ENCODE measurements at places on chromosomes 11 and 22.

DNA sequence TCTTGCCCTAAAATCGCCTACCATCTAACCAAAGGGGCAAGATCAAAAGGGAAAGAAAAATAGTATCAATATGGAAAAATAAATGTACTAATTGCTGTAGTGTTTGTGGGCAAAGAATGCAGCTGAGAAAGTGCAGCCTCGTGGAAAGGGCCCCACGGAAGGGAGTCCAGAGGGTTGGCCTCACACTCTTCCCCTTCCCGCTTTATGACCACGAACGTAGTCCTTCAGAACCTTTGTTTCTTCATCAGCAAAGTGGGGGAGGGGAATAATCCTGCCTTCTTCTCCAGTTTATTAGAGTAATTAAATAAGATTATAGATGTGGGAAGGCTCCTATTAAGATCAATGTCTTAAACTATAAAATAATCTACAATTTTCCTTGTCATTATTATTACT lies 41.0 kb downstream of the FLI1 start:
- DNase-seq = no peak

DNA sequence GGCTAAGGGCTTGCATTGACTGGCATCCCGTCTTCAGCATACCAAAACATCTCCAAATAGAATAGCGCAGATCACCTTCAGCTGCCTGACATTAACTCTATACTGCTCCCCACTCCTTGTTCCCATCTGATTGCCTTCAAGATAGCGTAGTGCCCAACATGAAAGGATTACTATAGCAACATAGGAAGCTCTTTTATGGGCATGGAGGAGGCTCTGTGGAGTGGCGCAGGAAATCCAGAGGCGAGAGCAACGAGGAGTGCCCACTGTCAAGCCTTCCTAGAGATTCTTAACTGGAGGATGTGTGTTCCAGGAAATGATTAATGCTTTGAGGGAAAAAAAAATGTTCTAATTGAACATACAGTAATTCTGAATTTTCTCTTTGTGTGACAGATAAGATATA lies 213.3 kb downstream of the CADM1 start:
- DNase-seq = no peak

DNA sequence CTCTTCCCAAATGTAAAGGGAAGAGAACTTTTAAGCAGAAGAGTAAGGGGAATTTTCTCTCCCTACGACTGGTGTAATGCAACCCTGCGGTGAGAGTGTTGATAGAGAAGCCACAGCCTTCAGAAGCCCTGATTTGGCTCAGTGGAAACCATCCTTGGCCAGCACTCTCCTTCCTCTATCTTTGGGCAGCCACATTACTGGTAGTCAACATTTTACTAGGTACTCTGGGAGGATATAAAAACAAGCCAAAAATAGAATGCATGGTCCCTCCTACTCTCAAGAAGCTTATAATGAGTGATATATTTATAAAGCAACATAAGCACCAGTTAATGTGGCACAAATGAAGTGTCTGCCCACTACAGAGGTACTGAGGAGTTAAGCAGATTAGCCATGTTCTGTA lies 201.8 kb upstream of the NCAM1 start:
- no peak for DNase-seq

DNA sequence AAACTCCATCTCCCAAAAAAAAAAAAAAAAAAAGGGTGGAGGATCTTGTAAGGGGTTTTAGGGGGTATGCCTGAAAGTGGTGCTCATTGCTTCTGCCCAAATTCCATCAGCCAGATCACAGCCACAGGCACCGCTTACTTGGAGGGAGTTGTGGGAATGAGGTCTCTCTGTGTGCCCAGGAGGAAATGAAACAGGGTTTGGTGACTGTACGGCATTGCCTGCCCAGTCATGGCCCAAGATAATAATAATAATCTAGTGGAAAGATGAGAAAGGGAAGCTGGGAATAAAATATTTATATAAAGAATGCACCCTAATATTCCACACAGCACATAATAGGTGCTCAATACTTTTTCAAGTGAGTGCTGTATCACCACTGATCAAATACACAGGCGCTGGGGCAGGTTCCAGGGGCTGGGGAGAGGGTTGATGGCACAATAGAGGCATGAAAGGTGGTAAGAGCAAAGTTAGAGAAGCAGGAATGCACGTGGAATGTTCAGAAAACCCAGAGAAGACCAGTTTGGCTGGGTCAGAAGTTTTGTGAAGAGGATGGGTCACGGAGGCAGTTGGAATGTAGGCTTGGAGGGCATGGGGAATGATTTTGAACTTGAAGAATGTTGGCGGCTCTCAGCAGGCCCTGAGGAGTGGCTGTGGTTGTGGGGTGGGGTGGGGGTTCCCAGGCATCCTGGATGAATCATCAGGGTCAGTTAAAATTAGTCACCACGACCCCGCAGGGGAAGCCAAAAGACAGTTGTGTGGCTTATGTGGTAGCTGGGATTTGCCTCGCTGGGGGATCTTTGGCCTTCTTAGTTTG lies 12.5 kb upstream of the MB start:
- peak; percentile 30 for DNase-seq

GRCh38 chr11:32920570-32920969 lies 28.0 kb downstream of the QSER1 start:
- DNase-seq = no peak

GRCh38 chr22:30664798-30665197 lies 2.9 kb downstream of the DUSP18 start:
- DNase-seq = no peak

DNA sequence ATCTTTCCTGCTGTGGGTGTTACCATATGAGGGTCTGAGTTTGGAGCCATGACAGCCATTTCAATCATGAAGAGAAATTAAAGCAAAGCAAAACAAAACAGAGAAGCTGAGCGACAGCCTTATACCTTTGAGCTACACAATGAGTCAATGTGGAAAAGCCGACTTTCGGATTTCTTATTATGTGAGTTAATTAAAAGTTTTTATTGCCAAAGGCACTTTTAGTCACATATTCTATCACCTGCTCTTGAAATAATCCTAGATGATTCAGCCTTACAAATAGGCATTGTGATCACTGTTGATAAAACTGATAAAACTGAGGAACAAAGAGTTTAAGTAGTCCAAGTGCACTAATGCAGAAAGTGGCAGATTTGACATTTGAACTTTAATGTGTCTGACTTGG lies 381.9 kb upstream of the TENM4 start:
- DNase-seq = no peak

GRCh38 chr11:83162377-83162776 lies 5.4 kb downstream of the PCF11 start:
- DNase-seq = no peak

DNA sequence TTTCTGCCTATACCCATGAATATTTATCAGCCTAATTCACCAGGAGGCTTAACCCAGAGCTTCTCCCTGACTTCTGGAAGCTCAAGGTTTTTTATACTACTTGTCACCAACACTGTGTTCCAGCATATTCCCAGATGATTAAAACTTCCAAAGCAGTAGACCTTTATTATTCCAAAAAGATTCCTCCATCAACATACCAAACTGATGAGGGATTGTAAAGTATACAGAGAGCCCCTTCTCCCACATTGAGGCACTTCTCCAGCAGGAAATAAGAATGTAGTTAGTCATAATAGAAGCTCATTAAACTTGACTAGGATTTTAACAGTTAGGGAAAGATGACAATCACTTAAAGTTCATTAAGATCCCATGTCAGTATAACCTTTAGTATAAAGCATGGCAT lies 51.4 kb upstream of the CEP126 start:
- no peak for DNase-seq

- no peak for DNase-seq
Observed at GRCh38 chr11:111062420-111062819, 183.1 kb upstream of the POU2AF2 start.

DNA sequence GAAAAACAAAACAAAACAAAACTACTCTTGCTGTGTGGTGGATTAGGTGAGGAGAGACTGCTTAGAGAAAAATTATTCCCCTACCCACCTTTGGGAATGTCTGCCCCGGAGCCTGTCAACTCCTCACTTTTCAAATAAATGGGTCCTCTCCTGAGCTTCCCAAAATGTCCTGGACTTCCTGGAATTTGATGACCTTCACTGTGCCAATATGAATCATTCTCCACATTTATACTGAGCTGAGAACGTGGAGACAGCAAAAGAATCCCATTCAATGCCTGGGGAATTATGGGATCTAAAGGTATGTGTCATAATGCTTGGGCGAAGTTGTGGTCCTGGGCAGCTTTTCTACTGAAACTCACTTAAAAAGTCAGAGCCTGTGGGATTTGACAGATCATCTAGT lies 136.8 kb downstream of the KIF18A start:
- no peak for DNase-seq

- DNase-seq = peak; percentile 65
Observed at GRCh38 chr11:1694064-1694845, 2.7 kb upstream of the KRTAP5-6 start.

GRCh38 chr11:129117595-129118350 lies 74.4 kb downstream of the ARHGAP32 start:
- peak; percentile 4 for DNase-seq

DNA sequence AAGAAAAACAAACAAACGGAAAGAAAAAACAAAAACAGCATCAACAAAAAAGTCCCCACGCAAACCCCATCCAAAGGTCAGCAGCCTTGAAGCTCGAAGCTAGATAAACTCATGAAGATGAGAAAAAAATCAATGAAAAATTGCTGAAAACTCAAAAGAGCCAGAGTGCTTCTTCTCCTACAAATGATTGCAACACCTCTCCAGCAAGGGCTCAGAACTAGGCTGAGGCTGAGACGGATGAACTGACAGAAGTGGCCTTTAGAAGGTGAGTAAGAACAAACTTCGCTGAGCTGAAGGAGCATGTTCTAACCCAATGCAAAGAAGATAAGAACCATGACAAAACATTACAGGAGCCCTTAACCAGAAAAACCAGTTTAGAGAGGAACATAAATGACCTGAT lies 18.4 kb upstream of the FTH1 start:
- DNase-seq = no peak

DNA sequence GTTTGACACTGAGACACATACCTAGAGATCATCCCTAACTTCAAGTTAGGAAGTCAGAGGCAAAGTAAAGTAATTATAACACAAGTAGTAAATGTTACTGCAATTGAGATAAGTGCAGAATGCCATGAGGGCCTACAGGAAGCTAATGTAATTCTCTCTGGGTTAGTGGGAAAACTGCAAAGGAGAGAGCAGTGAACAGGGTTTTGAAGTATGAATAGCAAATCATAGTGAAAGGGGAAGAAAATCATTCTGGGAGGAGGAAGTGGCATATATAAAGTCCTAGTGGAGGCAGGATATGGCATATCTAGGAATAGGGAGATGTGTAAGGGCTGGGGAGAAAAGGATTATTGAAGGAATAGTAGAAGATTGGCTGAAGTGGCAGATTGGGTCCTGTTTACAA lies 27.9 kb downstream of the RNF169 start:
- no peak for DNase-seq

DNA sequence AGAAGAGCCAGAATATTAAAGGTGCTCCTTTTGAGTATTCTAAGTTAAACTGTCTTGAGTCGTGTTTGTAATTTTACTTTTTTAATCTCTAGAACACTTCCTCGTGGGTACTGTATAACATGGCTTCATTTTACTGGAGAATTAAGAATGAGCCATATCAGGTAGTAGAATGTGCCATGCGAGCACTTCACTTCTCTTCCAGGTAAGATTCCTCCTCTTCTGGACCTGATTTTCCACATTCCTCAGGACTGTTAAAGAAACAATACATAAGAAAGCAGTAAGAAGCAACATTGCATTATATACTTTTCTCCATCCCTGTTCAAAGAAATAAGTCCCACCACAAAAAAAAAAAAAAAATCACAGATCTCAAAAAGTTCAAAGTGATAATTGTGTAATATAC lies 37.9 kb downstream of the TTC17 start:
- no peak for DNase-seq

- DNase-seq = no peak
Observed at GRCh38 chr11:119814766-119815165, 85.8 kb upstream of the NECTIN1 start.

DNA sequence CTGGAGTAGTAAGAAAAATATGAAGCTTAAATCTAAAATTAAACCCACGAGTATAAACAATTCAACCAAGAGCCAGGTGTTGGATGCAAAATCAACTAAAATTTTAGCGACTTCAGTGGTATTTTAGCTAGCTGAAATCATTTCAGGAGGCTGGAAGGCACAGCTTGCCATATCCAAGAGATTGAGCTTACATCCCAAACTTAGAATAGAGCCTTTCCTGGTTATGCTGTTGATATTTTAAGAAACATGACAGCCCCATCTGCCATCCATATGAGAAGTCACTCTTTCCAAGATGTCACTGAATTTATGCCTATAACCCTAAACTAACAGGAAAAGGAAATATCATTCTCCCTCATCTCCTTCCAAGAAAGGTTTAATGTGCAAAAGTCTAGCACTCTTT lies 334.0 kb downstream of the KCNA4 start:
- DNase-seq = no peak

DNA sequence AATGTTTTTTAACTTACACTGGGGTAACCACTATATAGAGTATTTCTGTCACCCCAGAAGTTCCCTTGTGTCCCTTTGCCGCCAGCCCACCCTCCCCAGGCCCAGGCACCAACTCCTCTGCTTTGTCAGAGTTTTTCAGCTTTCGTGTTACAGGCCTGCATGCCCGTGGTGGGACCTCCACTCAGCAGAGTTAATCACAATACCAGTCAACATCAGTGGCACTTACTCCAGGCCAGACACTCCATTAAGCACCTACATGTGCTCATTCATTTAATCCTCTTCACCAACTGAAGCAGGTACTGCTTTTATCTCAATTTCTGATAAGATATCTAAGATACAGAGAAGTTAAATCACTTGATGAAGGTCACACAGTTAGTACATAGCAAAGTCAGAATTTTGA lies 63.3 kb downstream of the LIF start:
- no peak for DNase-seq

DNA sequence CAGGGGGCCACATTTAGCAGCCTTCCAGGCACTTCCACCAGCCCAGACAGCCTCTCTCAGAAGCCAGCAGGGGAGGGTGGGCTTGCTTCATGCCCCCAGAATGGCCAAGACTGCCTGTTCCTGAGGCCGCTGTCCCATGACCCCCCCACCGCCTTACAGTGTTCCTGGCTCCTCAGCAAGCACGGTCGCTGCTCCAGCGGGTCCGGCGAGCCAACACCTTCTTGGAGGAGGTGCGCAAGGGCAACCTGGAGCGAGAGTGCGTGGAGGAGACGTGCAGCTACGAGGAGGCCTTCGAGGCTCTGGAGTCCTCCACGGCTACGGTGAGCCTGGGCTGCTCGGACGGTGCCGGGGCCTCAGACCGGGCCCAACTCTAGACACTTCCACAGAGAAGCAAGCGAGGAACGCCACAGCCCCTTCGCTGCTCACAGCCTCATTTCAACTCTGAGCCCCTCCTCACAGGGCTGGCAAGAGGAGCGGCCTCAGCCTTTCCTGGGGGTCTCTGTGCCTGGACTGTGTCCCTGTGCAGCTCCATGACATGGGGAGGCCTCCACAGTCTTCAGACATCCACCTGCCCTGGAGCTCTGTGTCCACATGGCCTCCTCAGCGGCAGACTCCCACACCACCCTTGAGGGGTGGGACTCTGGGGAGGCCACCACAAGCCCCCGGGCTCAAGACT lies 668 bp downstream of the F2 start:
- no peak for DNase-seq

GRCh38 chr11:127943152-127943551 lies 644.2 kb downstream of the ETS1 start:
- DNase-seq = no peak
